ENCODE measurements at places on chromosomes 11 and 22.

GRCh38 chr11:17314904-17315426 lies 36.6 kb upstream of the NCR3LG1 start:
- DNase-seq, result no peak

DNA sequence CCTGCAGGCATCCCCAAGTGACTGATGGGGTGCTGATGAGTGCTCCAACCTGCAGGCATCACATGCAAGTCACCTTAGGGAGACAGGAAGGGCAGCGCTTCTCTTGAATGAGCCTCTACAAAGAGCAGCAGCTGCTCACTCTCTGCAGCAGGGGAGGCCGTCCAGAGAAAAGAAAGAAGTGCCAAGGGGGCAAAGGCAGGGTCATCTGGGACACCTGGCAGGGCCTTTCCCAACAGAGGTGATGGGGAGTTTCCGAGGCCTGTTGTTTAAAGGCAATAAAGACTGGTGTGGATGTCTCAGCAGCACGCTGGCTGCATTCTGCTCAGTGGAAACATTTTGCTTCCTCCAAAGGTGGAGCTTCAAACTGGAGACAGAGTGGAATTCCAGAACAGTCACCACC lies 113.7 kb downstream of the ETS1 start:
- no peak for DNase-seq

- DNase-seq, result no peak
Observed at GRCh38 chr11:73969991-73970800, 12.4 kb downstream of the UCP2 start.

- no peak for DNase-seq
Observed at GRCh38 chr22:27895600-27895999, 23.5 kb downstream of the PITPNB start.

- DNase-seq, result no peak
Observed at GRCh38 chr11:108340973-108341372, 118.1 kb downstream of the ATM start.

DNA sequence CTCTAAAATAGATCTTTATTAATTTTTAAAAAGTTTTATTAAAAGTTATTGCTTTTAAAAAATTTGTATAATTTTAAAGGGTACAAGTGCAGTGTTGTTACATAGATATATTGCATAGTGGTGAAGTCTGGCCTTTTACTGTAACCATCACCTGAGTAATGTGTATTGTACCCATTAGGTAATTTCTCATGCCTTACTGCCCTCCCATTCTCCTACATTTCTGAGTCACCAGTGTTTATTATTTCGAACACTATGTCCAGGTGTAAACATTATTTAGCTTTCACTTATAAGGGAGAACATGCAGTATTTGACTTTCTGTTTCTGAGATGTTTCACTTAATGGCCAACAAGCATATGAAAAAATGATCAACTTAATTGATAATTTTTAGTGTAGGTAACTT lies 2.3 kb downstream of the OR51G1 start:
- no peak for DNase-seq
